Pulmonary artery endothelial cell (primary cell): ENCODE measurements at places on chromosomes 16 and 17. TPM values are rescaled to one million over a fixed set of nuclear protein-coding genes. Genes with fewer than 3 reads are reported as not detected.

The NEUROD2 gene
- not detected in 2 replicates for total RNA-seq

The FADS6 gene
- not detected in 2 replicates for total RNA-seq

The USP36 gene
- total RNA-seq = 18.9 and 19.1 TPM in 2 replicates

The SLFN5 gene
- total RNA-seq = 33.0 and 40.6 TPM in 2 replicates

The STAT5B gene
- 48.5 and 54.3 TPM in 2 replicates for total RNA-seq

The OR1F1 gene
- total RNA-seq = 0.13 TPM in 1 of 2 replicates, not detected in the other

The ALOX12 gene
- total RNA-seq = not detected in 2 replicates

The ABCA6 gene
- total RNA-seq = 32.0 and 100 TPM in 2 replicates

The RTN4RL1 gene
- total RNA-seq = under 0.01 TPM in 1 of 2 replicates, not detected in the other

The STX4 gene
- 32.0 and 32.5 TPM in 2 replicates for total RNA-seq

The DHX38 gene
- total RNA-seq = 96.2 and 125 TPM in 2 replicates

The SOX8 gene
- 0.25 and 0.99 TPM in 2 replicates for total RNA-seq

The MVD gene
- 67.3 and 78.5 TPM in 2 replicates for total RNA-seq
